ENCODE measurements at places on chromosomes 16 and 17. TPM values are rescaled to one million over a fixed set of nuclear protein-coding genes. Genes with fewer than 3 reads are reported as not detected.

DNA sequence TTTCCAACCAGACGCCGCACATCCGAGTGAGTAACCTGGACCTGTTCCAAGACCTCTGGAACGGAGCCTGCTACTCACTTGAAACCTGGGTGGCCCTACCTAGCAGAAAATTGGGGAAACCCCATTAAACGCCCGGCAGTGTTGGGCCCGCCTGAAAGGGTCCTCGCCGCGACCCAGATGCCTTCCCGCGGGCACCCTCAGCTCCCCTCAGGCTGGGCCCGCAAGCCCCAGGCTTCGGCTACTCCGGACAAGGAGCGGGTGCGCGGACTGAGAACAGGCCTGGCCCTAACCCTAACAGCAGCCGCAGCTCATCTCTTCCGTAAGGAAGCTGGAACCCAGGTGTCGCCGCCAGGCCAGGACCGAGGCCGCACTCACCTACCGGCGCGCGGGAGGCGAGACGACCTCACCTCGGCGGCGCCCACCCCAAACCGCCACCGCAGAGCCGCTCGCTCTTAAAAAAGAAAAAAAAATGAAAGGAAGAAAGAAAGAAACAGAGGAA lies 344 bp downstream of the PSME3IP1 start:
- peak; percentile 55 for DNase-seq
- H3K4me1 ChIP-seq, result peaks cover 3% of the 10 kb centered on the region
- no peaks in the 10 kb centered on the region for H3K36me3 ChIP-seq
- H3K4me3 ChIP-seq, result peak overlapping the region; percentile 96

DNA sequence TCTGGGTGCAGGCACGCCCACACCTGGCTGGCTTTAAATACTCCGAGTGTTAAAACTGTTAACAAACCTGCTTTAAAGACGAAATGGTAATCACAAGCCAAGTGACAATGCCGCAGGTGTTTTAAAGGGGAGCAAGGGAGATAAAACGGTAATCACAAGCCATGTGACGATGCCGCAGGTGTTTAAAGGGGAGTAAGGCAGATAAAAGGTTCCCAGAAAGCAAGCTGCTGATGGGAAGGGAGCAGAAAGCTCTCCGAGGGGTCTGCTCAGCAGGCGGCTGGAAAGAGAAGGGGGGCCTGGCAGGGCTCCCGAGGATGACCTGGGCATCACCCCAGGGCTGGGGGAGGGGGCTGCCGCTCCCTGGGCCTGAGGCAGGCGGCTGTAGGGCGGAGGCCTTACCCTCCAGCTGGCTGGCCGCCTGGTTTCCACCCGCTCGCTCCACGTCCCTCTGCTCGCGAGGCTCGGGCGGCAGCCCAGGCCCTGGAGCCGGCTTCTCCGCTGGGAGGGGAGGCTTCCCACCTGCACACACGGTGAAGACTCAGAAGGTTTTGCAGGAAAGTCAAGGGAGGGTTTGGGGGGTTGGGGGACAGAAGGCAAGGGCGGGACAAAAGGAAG lies 12.1 kb downstream of the NDUFAF8 start:
- no peaks in the 10 kb centered on the region for H3K36me3 ChIP-seq
- no peak overlapping the region for H3K4me3 ChIP-seq
- no peak for DNase-seq
- no peaks in the 10 kb centered on the region for H3K4me1 ChIP-seq

- DNase-seq, result no peak
- no peak overlapping the region for H3K4me3 ChIP-seq
- no peak overlapping the region for H3K27ac ChIP-seq
- H3K36me3 ChIP-seq, result no peaks in the 10 kb centered on the region
- H3K4me1 ChIP-seq, result no peaks in the 10 kb centered on the region
Measured at GRCh38 chr17:63946440-63947363, 14.6 kb upstream of the CD79B start.

DNA sequence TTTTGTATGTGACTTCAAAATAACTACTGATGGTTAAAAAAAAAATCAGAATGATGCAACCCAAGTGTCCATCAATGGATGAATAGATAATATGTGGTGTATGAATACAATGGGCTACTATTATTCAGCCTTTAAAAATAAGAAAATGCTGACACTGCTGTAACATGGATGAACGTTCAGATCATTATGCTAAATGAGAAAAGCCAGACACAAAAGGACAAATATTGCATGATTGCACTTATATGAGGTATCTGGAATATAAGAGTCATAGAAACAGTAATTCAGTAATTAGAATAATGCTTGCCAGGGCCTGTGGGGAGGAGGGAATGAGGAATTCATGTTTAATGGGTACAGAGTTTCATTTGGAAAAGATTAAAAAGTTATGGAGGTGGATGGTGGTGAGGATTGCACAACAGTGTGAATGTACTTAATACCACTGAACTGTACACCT lies 25.4 kb downstream of the TENT4B start:
- no peaks in the 10 kb centered on the region for H3K36me3 ChIP-seq
- H3K27me3 ChIP-seq, result no peaks in the 10 kb centered on the region
- no peaks in the 10 kb centered on the region for H3K4me1 ChIP-seq

DNA sequence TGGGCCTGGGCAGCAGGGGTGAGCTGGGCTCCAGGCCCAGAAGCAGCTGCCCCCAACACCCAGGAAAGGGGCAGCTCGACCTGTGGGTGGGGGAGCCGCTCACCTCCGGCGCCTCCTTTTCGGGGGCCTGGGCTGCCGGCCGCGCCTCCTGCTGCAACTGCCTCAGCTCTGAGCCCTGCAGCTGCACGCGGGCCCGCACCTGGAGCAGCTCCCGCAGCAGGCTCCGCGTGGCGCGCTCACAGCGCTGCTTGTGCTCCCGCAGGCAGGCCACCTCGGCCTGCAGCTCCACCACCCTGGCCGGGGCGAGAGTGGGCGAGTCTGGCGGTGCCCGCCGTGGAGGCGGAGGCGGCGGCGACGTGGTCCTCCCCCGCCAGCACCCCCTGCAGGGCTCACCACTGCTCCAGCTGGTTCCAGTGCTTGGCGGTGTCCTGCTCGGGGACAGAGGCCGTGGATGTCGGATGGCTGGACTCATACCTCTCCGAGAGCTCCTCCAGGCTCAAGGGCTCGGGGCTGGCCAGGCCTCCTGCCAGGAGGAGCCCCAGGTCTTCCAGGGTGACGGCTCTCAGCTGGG lies 868 bp downstream of the CCDC154 start:
- H3K4me1 ChIP-seq, result no peaks in the 10 kb centered on the region
- no peak overlapping the region for H3K27ac ChIP-seq
- no peaks in the 10 kb centered on the region for H3K36me3 ChIP-seq
- H3K27me3 ChIP-seq, result no peaks in the 10 kb centered on the region
- no peak for DNase-seq

- H3K27me3 ChIP-seq, result no peaks in the 10 kb centered on the region
- H3K36me3 ChIP-seq, result no peaks in the 10 kb centered on the region
- no peaks in the 10 kb centered on the region for H3K4me1 ChIP-seq
- no peak overlapping the region for H3K27ac ChIP-seq
Measured at GRCh38 chr17:53472586-53472985, 350.1 kb upstream of the KIF2B start.

DNA sequence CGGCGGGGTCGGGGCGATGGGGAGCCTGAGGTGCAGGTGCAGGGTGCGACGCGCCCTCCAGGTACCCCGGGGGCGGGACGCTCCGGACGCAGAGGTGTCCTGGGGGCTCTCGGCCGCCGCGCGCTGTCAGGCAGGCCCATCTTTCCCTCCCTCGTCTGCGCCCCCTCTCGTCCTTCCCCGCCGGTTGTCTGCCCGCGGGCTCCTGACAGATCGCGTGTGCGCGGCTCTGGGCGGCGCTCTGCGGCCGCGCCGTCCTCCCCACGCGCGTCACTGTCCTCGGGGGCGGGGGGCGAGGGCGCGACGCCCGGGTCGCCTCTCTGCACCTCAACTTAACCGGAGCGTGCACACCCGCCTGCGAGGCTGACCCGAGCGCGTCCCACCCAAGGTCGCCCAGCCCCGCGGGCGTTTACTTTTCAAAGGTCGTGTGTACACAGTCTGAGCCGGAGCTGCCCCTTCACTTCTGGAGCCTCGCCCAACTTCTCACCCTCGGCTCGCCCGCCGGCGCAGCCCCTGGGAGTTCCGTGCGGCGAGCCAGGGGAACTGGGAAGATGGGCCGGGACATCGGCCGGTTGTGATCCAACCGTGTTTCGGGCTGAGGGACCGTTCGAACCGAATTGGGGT lies 512 bp downstream of the AKAP1 start:
- H3K4me3 ChIP-seq, result peak overlapping the region; percentile 91
- DNase-seq, result peak; percentile 68
- no peaks in the 10 kb centered on the region for H3K27me3 ChIP-seq
- no peaks in the 10 kb centered on the region for H3K36me3 ChIP-seq
- H3K27ac ChIP-seq, result peak overlapping the region; percentile 89

DNA sequence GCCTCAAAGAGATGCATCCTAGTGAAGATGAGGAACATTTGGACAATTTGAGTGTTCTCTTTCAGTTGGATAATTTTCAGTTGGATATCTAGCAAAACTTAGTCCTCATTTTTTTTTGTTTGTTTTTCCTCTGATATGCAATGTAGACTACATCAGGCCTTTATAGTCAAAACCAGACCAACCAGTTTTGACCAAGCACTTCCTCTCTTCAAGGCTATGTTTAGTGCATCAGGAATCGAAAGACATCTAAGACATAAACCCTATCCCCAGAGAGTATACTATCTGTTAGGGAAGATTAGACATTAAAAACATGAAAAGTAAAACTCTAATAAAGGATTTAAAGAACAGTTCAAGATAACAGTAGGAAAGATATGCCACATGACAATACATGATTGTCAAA lies 256.1 kb downstream of the IRX3 start:
- H3K4me3 ChIP-seq, result no peak overlapping the region
- no peaks in the 10 kb centered on the region for H3K27me3 ChIP-seq
- H3K27ac ChIP-seq, result no peak overlapping the region
- no peak for DNase-seq
- no peaks in the 10 kb centered on the region for H3K4me1 ChIP-seq

DNA sequence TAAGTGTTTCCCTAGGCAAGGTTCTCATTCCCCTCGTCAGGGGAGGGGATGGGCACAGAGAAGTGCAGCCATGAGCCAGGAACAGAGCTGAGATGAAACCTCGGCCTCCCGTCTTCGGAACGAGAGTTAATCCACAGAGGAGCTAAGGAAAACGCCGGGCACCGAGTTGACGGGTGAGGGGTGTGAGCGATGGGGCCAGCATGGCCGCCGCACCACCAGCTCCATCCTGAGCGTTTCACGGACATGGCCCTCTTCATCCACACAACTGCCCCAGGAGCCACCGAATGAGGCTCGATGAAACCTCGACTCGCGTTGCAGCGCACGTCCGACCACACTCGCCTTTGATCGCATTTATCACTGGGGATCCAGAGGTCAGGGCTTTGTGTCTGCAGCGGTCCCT lies 21.5 kb downstream of the CA5A start:
- DNase-seq, result no peak
- H3K27ac ChIP-seq, result no peak overlapping the region
- H3K27me3 ChIP-seq, result no peaks in the 10 kb centered on the region
- H3K36me3 ChIP-seq, result no peaks in the 10 kb centered on the region
- H3K4me1 ChIP-seq, result no peaks in the 10 kb centered on the region
- H3K4me3 ChIP-seq, result no peak overlapping the region

DNA sequence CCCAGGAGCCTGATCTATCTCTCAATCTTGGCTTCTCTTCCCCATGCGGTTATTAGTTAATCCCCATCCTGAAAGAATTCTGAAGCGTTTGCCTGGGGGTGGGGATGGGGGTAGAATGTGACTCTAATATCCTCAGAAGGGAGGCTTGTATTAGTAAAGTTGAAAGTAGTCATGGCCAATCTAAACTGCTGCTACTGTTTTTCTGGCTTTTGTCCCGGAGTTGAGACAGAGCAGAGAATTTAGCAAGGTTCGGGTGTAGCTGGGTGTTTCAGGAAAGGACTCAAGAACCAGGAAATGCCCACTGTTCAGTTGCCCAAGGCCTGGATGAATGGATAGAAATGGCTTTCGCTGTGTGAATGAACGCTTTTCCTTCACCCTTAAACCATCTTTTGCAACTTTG lies 17.6 kb upstream of the ITGAM start:
- no peak overlapping the region for H3K27ac ChIP-seq
- H3K4me1 ChIP-seq, result no peaks in the 10 kb centered on the region
- no peaks in the 10 kb centered on the region for H3K27me3 ChIP-seq
- H3K4me3 ChIP-seq, result no peak overlapping the region
- H3K36me3 ChIP-seq, result no peaks in the 10 kb centered on the region

- H3K27me3 ChIP-seq, result no peaks in the 10 kb centered on the region
- no peaks in the 10 kb centered on the region for H3K4me1 ChIP-seq
- H3K4me3 ChIP-seq, result no peak overlapping the region
- H3K36me3 ChIP-seq, result no peaks in the 10 kb centered on the region
Measured at GRCh38 chr17:51461578-51462004, 201.2 kb downstream of the UTP18 start.

GRCh38 chr17:79127534-79128135 lies 53.0 kb downstream of the ENGASE start:
- H3K4me1 ChIP-seq, result no peaks in the 10 kb centered on the region
- no peak overlapping the region for H3K4me3 ChIP-seq
- no peak for DNase-seq

DNA sequence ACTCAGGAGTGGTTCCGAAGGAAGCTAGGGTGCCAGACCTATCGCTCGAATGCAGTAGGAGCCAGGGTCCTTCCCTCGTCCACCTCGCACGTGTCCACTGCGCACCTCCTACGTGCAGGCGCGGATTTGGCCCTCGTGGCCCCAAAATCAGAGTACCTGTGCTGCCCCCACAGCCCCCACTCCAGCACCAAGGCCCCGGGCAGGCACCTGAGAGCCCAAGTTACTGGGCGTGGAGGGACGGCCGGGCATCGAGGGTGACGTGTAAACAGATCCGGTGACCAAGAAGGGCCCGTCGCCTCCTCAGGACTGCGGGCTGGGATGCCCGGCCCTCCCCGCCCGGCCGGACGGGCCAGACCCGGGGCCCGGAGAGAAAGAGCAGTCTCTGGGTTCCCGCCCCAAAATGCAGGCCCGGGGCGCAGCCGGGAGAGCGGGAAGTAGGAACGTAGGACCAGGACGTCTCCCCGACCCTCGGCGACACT lies 492 bp downstream of the SLC25A39 start:
- peak overlapping the region; percentile 95 for H3K27ac ChIP-seq
- H3K4me3 ChIP-seq, result peak overlapping the region; percentile 93
- H3K27me3 ChIP-seq, result no peaks in the 10 kb centered on the region
- H3K36me3 ChIP-seq, result no peaks in the 10 kb centered on the region
- DNase-seq, result no peak

GRCh38 chr17:70041061-70041460 lies 34.0 kb upstream of the KCNJ16 start:
- no peak for DNase-seq
- H3K36me3 ChIP-seq, result no peaks in the 10 kb centered on the region
- no peak overlapping the region for H3K4me3 ChIP-seq
- no peaks in the 10 kb centered on the region for H3K27me3 ChIP-seq
- no peaks in the 10 kb centered on the region for H3K4me1 ChIP-seq

The ZSCAN10 gene
- not detected for total RNA-seq

The ABCC12 gene
- total RNA-seq, result not detected

The NOS2 gene
- total RNA-seq, result 0.62 TPM

The GLG1 gene
- 166 TPM for total RNA-seq

The VPS9D1 gene
- total RNA-seq, result 4.1 TPM

The PRR14 gene
- 82.4 TPM for total RNA-seq

The BICDL2 gene
- 0.29 TPM for total RNA-seq

The SMURF2 gene
- 29.4 TPM for total RNA-seq

The PYDC1 gene
- not detected for total RNA-seq

The SYT17 gene
- total RNA-seq, result 0.29 TPM

Data from uterus (tissue), 4 donors.